Cerebellar cortex (tissue), 1 donor: ENCODE measurements at places on chromosomes 12 and 14.

- DNase-seq: no peak
Observed at GRCh38 chr14:90784621-90785270, 31.5 kb downstream of the TTC7B start.

GRCh38 chr14:57871459-57872080 is 5.7 kb upstream of the SLC35F4 start:
- peak; percentile 76 for DNase-seq

DNA sequence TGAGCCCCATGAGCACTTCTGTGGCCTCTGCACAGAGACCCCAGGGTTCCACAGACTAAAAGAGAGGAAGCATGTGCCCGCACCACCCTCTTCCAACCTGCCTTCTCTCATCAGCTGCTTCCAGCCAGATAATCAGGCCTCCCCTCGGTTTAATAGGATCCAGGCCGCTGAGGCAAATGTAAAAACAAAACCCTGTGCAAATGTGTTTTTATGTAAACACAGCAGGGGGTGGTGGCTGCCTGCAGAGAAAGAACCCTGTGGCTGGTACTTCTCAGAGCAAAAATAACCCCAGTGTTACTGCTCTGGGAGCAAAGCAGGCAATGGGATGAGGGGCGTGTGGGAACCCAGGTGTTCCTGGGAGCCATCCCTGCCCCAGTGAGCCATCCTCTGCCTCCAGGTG is 46.2 kb downstream of the WSCD2 start:
- peak; percentile 72 for DNase-seq

DNA sequence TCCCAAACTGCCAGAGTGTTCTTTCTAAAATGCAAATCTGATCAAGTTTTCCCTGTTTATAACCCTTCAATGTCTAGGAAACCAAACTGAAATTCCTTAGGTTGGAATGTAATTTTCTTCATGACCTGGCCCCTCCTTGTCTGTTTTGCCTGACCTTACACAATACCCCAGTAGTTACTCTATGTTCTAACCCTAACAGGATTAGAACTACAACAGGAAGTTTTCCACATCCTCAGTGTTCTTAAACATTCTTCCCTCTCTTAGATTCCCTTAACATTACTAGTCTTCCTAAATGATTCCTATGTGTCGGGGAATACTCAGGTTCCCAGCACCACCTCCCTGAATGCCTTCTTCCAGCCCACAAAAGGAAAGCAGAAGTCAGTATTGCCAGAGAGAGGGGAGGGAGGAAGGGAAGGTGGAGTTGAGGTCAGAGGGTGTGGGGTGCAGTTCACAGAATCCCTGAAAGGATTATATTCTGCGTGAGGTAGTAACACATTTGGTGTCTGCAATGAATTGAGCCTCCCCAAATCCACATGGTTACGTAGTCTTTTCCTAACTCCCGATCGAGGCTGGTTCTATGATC is 72.6 kb downstream of the BBS10 start:
- no peak for DNase-seq

DNA sequence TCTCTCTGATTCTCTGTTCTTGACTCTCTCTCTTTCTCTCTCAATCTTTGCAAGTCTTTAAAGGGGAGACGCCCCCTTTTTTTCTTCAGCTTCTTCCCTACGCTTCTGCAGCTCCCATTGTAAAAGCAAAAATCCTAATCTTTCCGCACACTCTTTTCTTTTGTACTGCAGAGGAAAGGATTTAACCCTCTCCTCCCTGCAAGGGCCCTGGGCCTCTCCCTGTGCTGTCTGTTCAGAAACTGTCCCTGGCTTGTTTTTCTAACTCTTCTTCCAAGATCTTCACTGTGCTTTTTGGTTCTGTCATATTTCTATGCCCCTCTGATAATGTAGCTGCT is 10.9 kb upstream of the SALL2 start:
- DNase-seq: no peak

- no peak for DNase-seq
Observed at GRCh38 chr14:58108717-58109116, 43.3 kb downstream of the ARMH4 start.

GRCh38 chr14:90137807-90138206 is 76.0 kb downstream of the KCNK13 start:
- DNase-seq: no peak

DNA sequence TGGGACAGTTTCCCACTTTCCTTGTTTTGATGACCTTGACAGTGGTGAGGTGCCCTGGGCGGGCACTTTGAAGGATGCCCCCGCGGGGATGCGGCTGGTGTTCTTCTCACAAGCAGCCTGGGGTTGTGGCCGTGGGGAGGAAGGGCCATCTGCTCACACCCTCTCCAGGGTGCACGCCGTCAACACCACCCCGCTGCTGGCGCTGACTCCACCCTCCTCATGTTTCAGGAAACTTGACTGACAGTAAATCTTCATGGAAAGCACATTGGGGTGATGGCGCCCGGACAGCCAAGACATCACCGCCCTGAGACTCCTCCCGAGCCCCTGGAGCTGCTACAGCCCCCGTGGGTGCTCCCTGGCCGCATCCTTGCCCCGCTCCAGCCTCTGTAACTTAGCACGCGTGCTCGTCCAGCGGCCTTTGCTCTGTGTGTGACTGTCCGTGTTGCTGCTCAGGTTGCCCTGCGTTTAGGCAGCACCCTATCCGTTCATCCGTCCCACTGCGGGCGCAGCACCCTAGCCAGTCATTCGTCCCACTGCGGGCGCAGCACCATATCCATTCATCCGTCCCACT is 150.2 kb upstream of the C14orf180 start:
- no peak for DNase-seq
